ENCODE measurements at places on chromosomes 3 and 15. TPM values are rescaled to one million over a fixed set of nuclear protein-coding genes. Genes with fewer than 3 reads are reported as not detected.

Gene CASR
- polyA plus RNA-seq = 0.36 TPM

Gene SNX22
- polyA plus RNA-seq = 7.5 TPM

Gene FEM1B
- 36.1 TPM for polyA plus RNA-seq

Gene TBC1D21
- not detected for polyA plus RNA-seq

Gene GASK1A
- 5.2 TPM for polyA plus RNA-seq

Gene WDR93
- polyA plus RNA-seq = 0.03 TPM

Gene CHRM5
- not detected for polyA plus RNA-seq

Gene GP5
- polyA plus RNA-seq = 0.05 TPM

Gene CYFIP1
- polyA plus RNA-seq = 38.6 TPM

Gene SCG3
- 2.3 TPM for polyA plus RNA-seq

Gene CLRN1
- polyA plus RNA-seq = 0.20 TPM

Gene EFL1
- polyA plus RNA-seq = 8.8 TPM

Gene RBP2
- not detected for polyA plus RNA-seq

Gene ARGFX
- not detected for polyA plus RNA-seq

Gene SOX14
- not detected for polyA plus RNA-seq

Gene ATP13A5
- polyA plus RNA-seq = not detected

Gene RPS17
- polyA plus RNA-seq = 4,119 TPM

Gene NMD3
- 12.1 TPM for polyA plus RNA-seq

Gene INO80
- 7.2 TPM for polyA plus RNA-seq

Gene ACP3
- 0.67 TPM for polyA plus RNA-seq

Gene TNFAIP8L3
- 0.16 TPM for polyA plus RNA-seq

Gene NRG4
- 0.24 TPM for polyA plus RNA-seq

Gene SH2D7
- not detected for polyA plus RNA-seq

Gene MYNN
- polyA plus RNA-seq = 3.6 TPM

Gene LEO1
- polyA plus RNA-seq = 1.6 TPM

Gene LSMEM2
- polyA plus RNA-seq = 0.68 TPM

Gene CLEC3B
- 0.20 TPM for polyA plus RNA-seq

Gene RASGRP1
- 1.0 TPM for polyA plus RNA-seq

Gene TM4SF18
- 13.6 TPM for polyA plus RNA-seq

Gene TMA7
- 83.3 TPM for polyA plus RNA-seq

Gene GPX1
- 854 TPM for polyA plus RNA-seq

Gene SPINK8
- not detected for polyA plus RNA-seq

Gene DPPA2
- polyA plus RNA-seq = 6.6 TPM

Gene PPARG
- 0.06 TPM for polyA plus RNA-seq

Gene ARHGEF26
- 4.9 TPM for polyA plus RNA-seq

Data from H1 (cell line).